D721Med (cell line): ENCODE measurements at places on chromosomes 4 and X.

DNA sequence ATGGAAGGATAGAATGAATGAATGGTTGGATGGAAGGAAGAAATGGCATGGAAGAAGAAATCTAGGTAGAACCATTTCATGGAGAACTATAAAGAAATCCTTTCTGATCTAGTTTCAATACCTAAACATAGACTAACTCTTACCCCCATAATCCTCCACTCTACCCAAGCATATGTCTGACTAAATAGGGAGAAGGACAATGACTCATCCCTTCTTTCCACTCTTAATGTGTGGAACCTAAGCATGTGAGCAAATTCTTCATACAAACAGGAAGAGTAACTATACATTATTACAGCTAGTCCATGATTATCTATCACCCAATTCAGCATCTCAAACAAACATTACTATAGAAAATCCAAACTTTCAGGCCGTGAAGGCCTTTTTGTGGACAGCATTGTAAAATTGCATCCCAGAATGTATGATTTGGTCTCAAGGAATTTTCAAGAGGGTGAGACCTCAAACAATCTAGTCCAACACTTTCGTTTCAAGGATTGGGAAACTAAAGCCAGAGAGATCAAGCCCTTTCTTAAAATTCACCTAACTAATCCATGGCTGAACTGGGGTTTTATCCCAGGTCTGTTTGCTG lies 11.2 kb downstream of the C1QTNF7 start:
- no peak for DNase-seq

DNA sequence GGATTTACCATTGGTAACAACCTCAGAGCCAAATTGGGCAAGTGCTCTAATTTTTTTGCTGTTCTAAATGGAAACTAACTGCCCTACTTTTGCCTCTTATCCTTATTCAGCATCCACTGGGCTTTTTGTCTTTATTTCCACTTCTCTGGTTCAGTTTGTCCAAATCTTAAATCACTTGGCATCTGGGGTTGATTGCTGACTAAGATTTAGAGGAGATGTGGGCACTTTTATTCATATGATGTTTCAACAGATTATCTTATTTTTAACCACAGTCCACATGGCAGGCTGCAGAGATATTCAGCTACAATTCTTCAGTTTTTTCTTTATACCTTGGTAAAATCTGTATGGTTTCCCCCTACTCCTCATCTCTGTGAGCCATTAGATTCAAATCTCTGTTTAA lies 1161.4 kb upstream of the PCDH7 start:
- no peak for DNase-seq

DNA sequence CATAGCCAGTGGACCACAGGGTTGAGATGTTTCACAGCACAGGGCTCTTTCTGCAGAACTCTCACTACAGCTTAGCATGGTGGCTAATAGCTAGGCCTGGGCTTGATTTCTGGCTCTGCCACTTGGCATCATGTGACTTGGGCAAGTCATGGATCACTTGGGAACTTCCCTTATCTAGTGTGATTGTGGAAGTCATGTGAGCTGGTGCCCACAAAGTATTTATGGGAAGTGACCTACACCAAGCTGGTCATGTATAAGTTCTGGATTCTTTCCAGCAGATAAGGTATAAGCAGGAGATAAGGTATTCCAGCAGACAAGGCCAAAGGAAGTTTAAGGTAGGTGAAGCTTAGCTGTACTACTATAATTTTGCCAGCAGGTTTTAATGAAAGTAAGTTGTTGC lies 61.0 kb downstream of the REELD1 start:
- no peak for DNase-seq

DNA sequence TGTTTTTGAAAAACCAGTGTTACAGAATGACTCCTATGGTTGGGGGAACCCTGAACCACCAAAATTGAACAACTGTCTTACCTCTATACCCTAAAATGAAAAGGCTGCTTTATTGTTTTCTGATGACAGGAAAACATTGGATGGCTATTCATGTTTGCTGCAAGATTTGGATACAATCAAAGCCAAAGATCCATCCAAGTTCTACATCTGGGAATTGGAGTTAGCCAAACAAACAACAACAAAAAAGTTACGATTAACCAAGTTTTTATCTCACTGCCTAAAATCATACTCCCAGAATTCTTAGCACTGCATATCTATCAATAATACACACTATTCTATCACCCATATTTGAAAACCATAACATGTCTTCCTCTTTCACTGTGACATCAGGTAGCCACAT lies 349.7 kb upstream of the SLC7A11 start:
- DNase-seq = no peak

GRCh38 chr4:169258141-169258540 lies 12.6 kb downstream of the SH3RF1 start:
- no peak for DNase-seq

DNA sequence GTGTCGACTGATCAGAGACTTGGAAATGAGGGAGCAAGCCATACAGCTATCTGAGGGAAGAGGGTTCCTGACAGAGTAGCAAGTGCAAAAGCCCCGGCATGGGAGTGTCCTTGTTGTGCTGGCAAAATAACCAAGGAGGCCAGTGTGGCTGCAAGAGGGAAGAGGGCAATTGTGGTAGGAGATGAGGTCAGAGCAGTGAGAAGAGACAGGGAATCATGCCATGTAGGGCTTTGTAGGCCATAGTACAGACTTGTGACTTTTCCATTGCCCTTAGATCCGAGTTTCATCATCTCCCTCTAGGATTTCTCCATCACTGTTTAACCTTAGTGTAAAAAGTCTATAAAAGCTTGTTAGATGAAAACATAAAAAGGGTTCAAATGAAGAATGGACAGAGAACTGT lies 76.2 kb downstream of the DOCK11 start:
- no peak for DNase-seq

DNA sequence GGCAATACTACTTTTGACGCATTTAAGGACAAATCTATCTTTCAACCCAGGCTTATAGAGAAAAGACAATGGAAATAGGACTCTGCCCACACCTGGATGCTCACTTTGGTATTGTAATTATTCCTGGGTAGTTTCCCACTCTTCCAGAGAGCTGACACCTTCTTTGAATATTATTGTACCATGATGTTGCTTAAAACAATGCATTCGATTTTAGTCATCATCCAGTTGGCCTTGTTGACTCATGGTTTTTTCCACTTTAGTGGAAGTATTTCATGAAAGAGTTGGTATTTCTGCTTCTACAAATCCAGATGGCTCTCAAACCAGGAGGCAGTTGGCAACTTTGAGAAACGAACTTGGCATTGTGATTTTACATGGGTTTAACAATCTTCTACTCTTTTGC lies 124.2 kb downstream of the ENOX2 start:
- no peak for DNase-seq

DNA sequence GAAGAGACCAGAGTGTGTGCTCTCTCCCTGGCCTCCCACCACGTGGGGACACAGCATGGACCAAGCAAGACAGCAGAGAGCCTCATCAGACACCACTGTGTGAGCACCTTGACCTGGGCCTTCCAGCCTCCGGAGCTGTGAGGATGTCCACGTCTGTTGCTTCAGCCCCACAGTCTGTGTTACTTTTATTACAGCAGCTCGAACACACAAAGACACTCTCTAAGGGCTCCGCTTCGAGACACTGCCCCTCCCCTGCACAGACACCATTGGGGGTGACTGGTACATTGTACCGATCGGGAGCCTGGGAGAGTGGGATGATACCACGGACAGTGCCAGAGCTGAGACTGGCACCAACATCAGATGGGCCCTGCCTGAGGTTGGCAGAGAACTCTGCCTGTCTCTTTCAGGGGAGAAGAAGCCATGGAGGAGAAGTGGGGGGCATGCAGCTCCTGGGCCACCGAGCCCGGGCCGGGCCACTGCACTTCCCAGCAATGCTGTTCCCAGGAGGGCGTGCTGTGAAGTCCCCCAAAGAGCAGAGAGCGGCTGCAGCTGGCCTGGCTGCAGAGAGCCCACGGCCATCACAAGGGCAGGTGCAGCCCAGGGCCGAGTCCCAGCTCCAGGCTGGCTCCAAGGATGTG lies 48.1 kb upstream of the HMX1 start:
- no peak for DNase-seq

- no peak for DNase-seq
These were observed 129.1 kb downstream of the SHROOM4 start for GRCh38 chrX:50684871-50685270.

DNA sequence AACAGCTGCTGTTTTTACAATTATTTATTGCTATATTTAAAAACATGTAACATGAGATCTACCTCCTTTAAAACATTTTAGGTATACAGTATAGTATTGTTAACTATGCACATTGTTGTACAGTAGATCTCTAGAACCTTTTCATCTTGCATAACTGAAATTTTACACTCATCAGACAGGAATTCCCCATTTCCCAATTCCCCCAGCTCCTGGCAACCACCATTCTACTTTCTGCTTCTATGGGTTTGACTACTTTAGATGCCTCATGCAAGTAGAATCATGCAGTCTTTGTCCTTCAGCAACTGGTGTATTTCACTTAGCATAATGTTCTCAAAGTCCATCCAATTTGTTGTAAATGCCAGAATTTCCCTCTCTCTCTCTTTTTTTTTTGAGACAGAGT lies 9.7 kb upstream of the LSM6 start:
- DNase-seq = no peak

DNA sequence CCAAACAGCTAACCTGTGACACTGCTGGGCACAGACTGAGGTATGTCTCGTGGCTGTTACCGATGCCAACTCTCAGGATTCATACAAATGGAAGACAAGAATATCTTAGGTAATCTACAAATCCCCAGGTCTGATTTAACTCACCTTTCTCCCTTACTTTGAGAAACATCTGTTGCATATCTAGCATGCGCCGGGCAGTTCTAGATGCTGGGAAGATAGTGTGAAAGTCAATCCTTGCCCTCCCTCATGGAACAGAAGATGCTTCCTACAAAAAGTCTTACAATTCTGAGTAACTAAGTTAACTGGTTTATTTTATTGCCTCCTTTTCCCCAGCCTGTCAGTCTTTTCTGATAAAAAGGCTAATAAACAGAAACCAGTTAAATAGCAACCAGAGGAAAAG lies 212.2 kb upstream of the FAT1 start:
- no peak for DNase-seq

GRCh38 chr4:126441173-126442035 lies 1126.6 kb downstream of the FAT4 start:
- no peak for DNase-seq

GRCh38 chr4:174358410-174358809 lies 74.7 kb downstream of the CEP44 start:
- no peak for DNase-seq

GRCh38 chrX:29012867-29013266 lies 425.6 kb downstream of the IL1RAPL1 start:
- no peak for DNase-seq

DNA sequence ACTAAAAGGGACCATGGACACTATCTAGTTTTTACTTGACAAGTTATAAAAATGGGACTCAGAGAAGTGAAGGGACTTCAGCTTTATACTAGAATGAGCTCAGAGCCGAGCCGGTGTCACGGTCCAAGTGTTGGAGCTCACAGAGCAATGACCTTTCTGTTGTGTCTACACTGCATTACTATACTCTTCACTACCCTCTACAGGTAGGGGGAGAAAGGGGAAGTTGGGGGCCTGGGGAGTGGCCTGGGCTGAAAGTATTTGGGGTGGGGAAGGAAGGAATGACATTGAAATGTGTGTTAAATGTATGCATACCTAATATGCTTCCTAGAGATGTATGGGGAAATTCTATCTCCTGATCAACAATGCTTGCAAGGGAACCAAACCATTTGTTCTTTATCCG lies 48.8 kb upstream of the HHIP start:
- DNase-seq = no peak

DNA sequence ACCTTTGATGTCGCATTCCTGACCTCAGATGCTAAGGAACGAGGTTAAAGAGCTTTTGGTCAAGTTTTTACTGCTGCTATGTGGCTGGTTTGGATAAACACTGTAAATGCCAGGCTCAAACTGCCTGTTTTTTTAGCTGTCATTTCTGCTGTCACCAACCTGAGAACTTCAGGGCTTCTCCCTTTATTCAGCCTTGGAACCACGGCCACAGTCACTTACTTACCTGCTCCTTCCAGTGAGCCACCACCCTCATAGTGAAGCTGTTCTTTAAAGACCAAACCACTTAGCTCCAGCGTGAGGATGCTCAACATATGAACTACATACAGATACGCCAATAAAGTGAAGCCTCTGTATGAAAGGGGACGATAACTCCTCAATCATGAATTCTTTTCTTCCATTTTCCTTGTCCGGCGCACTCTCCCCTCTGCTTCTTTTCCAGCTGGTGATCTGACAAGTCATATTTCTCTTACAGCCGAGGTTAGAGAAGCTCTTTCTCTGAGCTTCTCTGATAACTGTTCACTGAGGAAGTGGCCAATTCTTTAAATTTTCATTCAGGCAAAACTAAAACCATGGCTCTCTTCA lies 152.8 kb upstream of the ANK2 start:
- no peak for DNase-seq

- DNase-seq = no peak
These were observed 30.8 kb upstream of the NDP start for GRCh38 chrX:44003975-44004374.

DNA sequence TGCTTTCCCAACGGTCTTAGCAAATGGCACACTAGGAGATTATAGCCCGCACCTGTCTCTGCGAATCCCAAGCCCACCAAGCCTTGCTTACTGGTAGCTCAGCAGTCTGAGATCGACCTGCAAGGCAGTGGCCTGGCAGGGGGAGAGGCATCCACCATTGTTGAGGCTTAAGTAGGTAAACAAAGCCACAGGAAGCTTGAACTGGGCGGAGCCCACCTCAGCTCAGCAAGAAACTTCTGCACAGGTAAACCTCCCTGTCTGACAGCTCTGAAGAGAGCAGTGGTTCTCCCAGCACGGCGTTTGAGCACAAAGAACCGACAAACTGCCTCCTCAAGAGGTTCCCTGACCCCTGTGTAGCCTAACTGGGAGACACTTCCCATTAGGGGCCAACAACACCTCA lies 42.8 kb downstream of the BRWD3 start:
- no peak for DNase-seq

DNA sequence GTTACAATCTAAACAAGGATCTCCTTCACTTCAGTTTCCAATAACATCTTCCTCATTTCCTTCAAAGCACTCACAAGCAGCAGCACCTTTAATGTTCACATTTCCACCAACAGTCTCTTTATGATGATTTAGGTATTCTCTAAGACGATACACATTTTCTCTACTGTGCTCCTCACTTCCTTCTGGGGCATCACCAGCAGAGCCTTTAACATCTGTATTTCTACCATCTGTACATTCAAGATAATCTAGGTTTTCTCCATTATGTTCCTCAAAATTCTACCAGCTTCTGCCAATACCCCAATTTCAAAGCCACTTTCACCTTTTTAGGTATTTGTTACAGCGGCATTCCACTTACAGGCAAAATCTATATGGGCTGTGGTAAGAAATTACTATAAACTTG lies 80.6 kb downstream of the FBXW7 start:
- DNase-seq = no peak

DNA sequence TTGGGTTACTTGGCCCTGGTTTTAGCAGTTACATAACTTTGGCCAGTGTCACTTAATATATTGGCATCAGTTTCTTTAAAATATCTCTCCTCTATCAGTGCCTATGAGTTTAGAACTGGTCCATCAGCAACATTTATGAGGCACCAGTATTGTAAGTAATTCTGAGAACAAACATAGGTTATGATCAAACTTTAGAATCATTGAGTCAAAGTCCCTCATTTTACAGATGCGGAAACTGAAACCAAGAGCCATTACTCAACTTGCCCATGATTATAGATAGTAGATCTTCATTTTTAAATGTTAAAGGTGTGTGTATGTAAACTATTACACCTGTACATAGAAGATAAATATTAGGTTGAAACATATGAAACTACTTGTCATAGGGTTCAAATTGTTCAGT lies 4.5 kb downstream of the NIPAL1 start:
- DNase-seq = no peak
